Head of caudate nucleus (tissue), 42 donors: ENCODE measurements at places on chromosomes 5 and 9.

DNA sequence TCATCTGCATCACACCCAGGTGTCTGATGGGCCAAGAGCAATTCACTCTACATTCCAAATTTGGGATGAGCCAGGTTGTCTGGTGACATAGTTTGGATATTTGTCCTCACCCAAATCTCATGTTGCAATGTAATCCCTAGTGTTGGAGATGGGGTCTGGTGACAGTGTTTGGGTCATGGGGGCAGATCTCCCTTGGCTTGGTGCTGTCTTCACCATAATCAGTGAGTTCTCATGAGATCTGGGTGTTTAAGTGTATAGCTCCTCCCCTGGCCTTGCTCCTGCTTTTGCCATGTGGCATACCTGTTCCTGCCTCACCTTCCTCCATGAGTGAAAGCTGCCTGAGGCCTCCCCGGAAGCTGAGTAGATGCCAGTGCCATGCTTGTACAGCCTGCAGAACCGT is 7.4 kb upstream of the SIL1 start:
- DNase-seq: no peak

- DNase-seq: peak; percentile 93
These were observed 108.7 kb downstream of the RXRA start for GRCh38 chr9:134434894-134435506.

DNA sequence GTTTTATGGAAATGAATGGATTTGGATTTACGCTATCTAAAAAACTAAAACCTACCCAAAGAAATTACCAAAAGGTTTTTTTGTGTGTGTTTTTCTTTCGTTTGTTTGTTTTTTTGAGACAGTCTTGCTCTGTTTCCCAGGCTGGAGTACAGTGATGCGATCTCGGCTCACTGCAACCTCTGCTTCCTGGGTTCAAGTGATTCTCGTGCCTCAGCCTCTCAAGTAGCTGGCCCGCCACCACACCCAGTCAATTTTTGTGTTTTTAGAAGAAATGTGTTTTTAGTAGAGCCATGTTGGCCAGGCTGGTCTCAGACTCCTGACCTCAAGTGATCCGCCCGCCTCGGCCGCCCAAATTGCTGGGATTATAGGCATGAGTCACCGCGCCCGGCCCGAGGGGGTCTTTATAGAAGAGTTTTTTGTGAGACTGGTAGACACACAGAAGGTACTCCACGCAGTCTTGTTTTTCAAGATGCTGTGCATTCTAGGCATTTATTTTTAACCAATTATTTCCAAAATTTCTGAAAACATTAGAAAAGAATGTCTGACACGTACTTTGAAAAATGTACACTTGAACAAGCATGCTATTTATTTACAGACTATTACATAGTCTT is 75.7 kb downstream of the NR6A1 start:
- DNase-seq: no peak

GRCh38 chr5:135546912-135547311 is 11.1 kb upstream of the NEUROG1 start:
- no peak for DNase-seq

GRCh38 chr9:107751567-107752210 is 262.1 kb upstream of the KLF4 start:
- DNase-seq: no peak

DNA sequence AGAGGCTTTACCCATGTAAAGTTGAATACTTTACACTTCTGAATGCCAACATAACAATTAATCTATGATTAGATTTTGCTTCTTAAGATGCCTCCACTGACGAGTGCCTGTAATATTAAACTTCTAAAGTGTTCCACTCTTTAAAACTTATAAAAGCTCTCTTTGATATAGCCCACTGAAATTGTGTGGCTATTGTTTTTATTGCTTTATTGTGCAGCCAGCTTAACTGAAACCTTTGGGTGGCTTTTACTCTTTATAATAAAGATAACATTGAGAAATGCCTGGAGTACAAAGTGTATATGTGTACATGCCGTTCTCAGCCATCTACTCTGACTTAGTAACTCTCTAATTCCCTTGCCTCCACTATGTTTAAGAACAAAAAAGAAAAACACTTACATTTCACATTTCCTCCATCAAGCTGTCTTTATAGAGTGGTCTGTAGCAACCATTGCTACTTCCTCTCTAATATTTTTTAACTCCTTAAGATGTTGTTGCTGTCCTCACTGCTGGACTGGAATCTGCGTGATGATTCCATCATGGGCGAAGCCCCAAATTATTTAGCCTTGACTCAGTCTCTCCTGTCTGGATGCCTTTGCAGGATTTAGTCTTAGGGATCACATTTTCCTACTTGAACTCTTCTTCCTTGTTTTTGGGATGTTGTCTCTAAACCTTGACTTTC is 9.1 kb downstream of the PIK3R1 start:
- no peak for DNase-seq

- no peak for DNase-seq
These were observed 116.1 kb upstream of the ACTBL2 start for GRCh38 chr5:57598756-57599155.
